ENCODE measurements at places on chromosomes 7 and 10.

- no peak for DNase-seq
Measured at GRCh38 chr7:88091988-88092675, 127.7 kb downstream of the SRI start.

- DNase-seq, result no peak
Measured at GRCh38 chr7:139673762-139674161, 104.0 kb downstream of the HIPK2 start.

DNA sequence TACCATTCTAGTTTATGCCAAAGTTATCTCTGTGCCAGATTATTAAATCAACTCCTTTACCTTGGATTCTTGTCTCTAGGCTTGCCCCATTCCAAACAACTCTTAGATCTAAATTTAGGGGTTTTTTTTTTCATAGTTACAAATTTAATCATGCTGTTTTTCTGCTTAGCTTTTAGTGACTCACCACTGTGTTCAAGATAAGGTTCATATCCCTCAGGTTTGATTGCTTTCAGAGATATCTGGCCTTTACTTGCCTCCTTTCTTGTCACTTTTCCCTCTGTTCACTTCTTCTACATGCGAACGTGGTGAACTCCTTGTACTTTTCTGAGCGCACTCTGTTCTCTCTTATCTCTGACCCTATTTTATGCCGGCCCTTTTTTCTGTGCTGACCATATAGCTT, 78.2 kb downstream of the VPS50 start:
- DNase-seq, result no peak

- no peak for DNase-seq
Measured at GRCh38 chr7:40805361-40805760, 670.6 kb downstream of the SUGCT start.

GRCh38 chr10:111129363-111129762, 52.5 kb downstream of the ADRA2A start:
- DNase-seq, result no peak

DNA sequence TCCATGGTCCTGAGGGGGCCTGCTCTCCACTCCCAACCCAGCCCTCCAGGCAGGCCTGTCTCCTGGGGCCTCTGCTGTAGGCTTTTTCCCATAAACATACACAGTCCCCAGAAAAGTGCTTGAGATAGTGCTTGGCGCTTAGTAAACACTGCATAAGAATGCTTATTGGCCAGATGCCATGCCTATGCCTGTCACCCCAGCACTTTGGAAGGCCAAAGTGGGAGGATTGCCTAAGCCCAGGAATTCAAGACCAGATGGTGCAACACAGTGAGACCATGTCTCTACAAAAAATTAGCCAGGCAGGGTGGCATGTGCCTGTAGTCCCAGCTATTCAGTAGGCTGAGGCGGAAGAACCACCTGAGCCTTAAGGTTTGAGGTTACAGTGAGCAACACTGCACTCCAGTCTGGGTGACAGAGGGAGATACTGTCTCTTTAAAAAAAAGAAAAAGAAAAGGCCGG, 24.6 kb upstream of the ASL start:
- DNase-seq, result no peak

GRCh38 chr7:133654547-133654946, 401.7 kb downstream of the EXOC4 start:
- no peak for DNase-seq

GRCh38 chr7:40057292-40057691, 77.1 kb downstream of the MPLKIP start:
- DNase-seq, result no peak

DNA sequence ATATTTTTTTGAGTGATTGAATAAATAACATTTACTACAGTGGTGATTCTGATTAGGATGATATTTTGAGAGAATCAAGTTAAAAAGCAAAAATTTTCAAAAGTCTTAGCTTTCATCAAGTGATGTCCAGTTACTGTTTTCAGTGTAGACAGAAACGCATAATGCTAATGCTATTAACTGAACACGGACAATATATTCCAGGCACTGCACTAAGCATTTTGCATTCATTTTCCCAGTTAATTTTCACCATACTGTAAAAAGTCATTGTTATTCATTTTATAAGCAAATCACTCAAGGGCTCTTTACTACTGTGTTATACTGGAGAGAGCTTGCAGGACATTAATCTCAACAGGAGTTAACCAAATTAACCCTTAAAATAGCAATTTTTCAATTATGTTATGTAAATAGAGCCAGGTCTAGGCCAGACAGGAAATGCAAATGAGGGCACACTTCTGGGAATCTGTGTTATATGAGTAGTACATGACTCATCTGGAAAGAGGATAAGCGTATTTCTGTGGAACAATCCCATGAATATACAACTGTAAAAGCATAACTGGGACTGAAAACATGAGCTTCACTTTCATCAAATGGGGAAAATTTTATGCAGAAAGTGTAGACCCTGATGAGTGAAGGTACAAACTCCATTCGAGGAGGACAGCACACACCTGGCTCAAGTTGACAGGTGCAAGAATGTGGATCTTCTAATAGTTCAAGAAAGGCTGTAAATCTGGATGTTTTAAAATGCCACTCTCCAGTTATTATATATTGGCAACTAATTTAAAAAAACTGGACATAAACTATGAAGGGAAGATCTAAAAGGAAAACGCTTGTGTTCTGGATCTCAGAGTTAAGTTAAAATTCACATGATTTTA, 75.4 kb downstream of the ANK3 start:
- DNase-seq, result no peak

DNA sequence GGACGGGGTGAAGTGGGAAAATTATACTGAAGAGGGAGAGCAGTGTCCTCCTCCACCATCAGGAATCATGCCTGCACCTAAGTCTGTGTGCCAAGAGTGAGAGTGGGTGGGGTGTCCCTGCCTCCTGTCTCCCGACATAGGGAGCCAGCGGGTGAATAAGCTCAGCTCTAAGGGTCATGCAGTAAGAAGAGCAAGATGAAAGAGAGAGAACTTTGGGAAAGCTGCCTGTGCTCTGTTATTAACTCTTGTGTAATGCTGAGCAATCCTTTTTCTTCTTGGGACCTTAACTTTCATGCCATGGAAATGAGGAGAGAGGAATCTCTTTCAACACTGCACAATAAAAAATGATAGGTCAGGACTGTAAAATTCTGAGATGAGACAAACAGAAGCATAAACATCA, 7.9 kb upstream of the TCAF1 start:
- DNase-seq, result no peak

DNA sequence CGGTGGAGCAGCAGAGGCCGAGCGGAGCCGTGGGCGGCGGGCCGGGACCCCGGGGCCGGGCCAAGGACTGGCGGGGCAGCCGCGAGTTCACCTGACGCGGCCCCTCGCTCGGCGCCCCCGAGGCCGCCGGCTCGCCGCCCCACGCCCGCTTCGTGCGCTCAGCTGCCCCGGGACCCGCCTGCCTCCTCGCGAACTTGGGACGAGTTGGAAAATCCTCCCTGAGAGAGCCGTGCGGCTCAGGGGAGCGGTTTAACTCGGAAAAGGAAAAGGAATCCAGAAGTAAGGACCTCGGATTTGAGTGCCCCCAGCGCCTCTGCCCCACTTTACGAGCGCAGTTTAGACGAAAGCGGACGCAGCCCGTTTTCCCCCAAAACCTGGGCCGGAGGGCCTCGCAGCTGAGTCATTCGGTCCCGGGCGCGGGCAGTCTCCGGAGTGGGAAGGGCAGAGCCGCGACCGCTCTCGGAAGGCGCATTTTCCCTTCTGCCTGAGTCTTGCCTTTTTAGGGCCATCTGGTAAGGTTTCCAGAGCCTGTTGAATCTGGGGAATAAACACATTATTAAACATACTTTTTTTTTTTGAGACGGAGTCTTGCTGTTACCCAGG, 744 bp downstream of the CREM start:
- peak; percentile 48 for DNase-seq

DNA sequence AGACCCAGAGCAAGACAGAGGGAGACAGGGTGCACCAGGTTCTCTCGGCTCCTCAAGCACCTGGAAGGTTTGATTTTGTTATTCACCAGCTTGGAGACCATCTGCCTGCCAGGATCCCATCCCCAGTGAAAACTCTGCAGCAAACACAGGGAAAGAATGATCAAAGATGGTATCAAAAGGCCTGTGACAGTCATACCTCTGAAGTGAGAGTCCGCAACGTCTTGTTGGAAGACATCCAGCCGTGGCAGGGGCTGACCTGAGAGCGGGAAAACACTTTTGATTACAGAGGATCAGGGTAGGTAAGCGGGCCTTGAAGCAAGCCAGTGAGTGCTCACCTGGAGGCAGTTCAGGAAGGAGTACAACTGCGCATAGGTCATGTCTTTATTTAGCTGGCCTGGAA, 142.3 kb downstream of the ANLN start:
- no peak for DNase-seq

DNA sequence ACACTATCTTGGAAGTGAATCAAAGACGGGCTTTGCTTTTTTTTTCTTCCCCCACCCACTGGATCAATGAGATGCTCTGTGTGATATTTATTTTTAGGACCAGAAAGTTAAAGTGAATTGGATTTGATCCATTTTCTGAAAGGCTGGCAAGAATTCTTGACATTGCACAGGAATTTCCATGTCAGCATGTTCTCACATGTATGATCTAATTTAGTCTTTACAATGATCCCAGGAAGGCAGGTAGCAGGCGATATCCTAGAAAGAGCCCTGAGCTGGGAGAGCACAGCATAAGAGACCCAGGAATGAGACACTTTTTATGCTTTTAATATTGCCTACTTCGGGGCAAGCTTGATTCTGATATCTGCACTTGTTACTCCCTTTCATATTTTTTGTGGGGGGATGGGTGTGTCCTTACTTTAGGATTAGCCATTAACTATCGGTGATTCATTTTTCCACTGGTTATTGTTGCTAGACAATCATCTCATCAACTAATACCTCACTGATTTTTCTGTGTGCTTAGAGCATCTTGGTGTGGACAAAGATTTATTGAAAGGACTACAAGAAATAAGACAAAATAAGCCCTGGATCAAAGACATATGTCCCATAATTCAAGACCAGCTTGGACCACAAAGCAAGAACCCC, 58.1 kb downstream of the NRP1 start:
- no peak for DNase-seq

GRCh38 chr10:80701706-80702105, 164.0 kb downstream of the SH2D4B start:
- no peak for DNase-seq

DNA sequence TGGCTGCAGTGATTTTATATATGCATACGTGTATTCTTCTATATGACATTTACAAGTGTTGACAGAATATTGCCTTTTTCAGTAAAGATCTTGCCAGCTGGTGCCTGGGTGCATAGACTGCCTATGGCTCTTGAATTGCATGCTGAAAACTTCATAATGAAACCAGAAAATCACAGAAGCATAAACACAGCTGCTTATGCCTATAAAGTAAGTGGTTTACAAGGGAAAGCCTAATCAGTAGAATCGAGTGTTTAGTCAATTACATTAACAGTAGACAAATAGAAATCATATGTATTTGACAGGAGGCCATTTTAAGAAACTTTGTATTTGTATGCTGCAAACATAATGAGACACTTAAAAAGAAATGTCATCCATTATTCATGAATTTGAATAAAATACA, 82.5 kb downstream of the TMEM168 start:
- DNase-seq, result no peak

DNA sequence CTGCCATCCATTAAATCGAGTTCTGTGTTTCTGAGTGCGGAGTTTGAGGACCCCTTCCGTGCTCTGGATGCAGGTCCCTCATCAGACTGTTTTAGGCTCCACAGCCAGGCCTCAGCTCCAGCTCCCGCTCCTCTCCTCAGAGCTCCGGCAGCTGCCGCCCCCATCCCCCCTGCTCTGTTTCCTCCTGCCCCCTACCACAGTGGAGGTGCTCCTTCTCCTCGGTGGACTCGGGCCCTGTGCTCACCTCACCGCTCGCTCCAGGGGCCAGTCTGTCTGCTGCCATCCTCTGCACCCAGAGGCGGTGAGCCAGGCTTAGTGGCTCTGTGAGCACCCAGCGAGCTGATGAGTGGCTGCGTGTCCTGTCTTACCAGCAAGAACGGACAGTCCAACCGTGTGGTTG, 21.4 kb upstream of the PRKAR1B start:
- no peak for DNase-seq

DNA sequence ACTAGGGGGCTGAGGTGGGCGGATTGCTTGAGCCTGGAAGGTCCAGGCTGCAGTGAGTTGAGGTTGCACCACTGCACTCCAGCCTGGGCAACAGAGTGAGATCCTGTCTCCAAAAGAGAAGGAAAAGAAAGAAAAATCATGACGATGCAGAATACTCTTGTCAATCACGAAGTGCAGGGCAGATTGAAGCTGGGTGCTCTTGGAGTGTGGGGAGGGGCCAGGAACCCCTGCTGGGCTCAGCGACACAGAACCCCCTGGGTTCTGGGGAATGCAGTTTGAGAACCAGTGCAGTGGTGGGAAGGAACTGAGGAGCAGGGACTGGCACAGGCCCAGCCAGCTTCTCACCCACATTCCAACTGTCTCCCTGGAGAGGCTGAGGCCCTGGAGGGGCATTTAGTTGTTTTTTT, 10.8 kb upstream of the INTS1 start:
- no peak for DNase-seq

DNA sequence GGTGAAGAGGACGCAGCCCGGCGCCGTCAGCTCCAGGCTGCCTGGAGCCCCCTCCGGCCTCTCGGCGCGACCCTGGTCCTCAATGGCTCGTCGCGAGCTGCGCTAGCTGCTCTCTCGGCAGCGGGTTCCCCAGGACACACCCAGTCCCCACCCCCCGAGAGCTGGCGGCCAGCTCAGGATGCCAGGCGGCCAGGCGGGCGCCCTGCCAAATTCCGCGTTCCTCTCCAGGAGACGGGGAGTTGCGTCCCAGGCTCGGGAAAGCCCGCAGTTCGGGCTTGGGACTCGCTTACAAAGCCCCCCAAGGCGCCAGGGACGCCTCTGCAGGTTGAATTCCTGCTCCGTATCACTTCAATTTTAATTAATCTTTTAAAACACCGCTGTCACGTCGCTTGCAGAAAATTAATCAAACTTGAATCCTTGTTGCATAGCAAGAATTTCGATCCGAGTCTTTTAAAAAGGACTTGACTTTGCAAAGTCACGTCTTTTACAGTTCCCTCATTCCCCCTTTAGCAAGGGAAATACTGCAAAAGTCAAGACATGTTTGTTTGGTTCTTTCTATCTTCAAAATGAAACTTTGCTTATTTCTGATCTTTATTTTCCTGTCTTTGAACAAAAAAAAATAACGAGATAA, 28.2 kb downstream of the SKIDA1 start:
- no peak for DNase-seq

GRCh38 chr10:112848228-112848627, 101.8 kb upstream of the TCF7L2 start:
- no peak for DNase-seq

- no peak for DNase-seq
Measured at GRCh38 chr7:146865696-146866095, 749.1 kb downstream of the CNTNAP2 start.

DNA sequence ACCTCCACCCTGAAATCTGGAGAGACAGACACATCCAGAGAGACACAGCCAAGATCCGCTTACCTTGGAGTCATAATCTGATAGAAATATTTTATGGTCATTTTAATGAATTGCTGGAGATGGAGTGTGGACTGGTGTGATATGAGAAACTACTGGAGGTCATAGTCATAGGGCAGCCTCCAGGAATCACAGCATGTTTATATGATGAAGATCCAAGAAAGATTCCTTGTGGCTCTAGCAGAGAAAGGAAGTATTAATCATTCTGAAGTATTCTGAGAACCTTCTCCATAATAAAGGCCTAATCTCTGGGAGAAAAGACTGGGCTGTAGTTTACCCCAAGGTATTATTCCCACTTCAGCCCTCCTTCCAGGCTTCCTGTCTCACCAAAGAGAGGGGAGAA, 38.0 kb downstream of the POLR1F start:
- DNase-seq, result no peak
